A375 (cell line): ENCODE measurements at places on chromosomes 16 and 17. TPM values are rescaled to one million over a fixed set of nuclear protein-coding genes. Genes with fewer than 3 reads are reported as not detected.

The NPIPA8 gene
- total RNA-seq = not detected in 2 replicates

The LGALS9B gene
- not detected in 2 replicates for total RNA-seq

The ATP2C2 gene
- 1.6 TPM in 1 of 2 replicates, not detected in the other for total RNA-seq

The HBA1 gene
- total RNA-seq = not detected in 2 replicates

The C16orf95 gene
- total RNA-seq = 1.9 and 3.6 TPM in 2 replicates

The KRTAP4-1 gene
- total RNA-seq = not detected in 2 replicates

The MYL4 gene
- total RNA-seq = not detected in 2 replicates

The ARHGAP23 gene
- 58.4 and 64.2 TPM in 2 replicates for total RNA-seq

The NOTUM gene
- 0.11 TPM in 1 of 2 replicates, not detected in the other for total RNA-seq

The CACNG3 gene
- not detected in 2 replicates for total RNA-seq

The KRTAP9-2 gene
- not detected in 2 replicates for total RNA-seq

The SKA2 gene
- total RNA-seq = 103 and 115 TPM in 2 replicates

The ASIC2 gene
- total RNA-seq = 0.08 and 0.24 TPM in 2 replicates

The WFDC1 gene
- total RNA-seq = not detected in 2 replicates

The DLX3 gene
- total RNA-seq = not detected in 2 replicates

The EFNB3 gene
- total RNA-seq = 2.6 and 3.1 TPM in 2 replicates

The SDK2 gene
- total RNA-seq = 0.03 and 0.04 TPM in 2 replicates

The TANC2 gene
- 43.8 and 47.0 TPM in 2 replicates for total RNA-seq

The KRT32 gene
- total RNA-seq = 0.08 and 0.19 TPM in 2 replicates

The GTF3C1 gene
- total RNA-seq = 127 and 139 TPM in 2 replicates
